ENCODE measurements at places on chromosomes 1 and 21. TPM values are rescaled to one million over a fixed set of nuclear protein-coding genes. Genes with fewer than 3 reads are reported as not detected.

OR2G3 gene
- not detected for total RNA-seq

NR0B2 gene
- total RNA-seq, result not detected

OLIG1 gene
- not detected for total RNA-seq

MMEL1 gene
- total RNA-seq, result not detected

OLIG2 gene
- not detected for total RNA-seq

ODF2L gene
- total RNA-seq, result 9.7 TPM

IGSF9 gene
- 0.22 TPM for total RNA-seq

Measured in A549 treated with RU486 at 1 μM for 4 hours (cell line).